Activated T-helper 1 cell treated with Interleukin-2 at 50 U/mL for 16 hours (primary cell): ENCODE measurements at places on chromosomes 7 and 10.

GRCh38 chr10:128258421-128258976, 132.3 kb upstream of the MKI67 start:
- no peak for DNase-seq

DNA sequence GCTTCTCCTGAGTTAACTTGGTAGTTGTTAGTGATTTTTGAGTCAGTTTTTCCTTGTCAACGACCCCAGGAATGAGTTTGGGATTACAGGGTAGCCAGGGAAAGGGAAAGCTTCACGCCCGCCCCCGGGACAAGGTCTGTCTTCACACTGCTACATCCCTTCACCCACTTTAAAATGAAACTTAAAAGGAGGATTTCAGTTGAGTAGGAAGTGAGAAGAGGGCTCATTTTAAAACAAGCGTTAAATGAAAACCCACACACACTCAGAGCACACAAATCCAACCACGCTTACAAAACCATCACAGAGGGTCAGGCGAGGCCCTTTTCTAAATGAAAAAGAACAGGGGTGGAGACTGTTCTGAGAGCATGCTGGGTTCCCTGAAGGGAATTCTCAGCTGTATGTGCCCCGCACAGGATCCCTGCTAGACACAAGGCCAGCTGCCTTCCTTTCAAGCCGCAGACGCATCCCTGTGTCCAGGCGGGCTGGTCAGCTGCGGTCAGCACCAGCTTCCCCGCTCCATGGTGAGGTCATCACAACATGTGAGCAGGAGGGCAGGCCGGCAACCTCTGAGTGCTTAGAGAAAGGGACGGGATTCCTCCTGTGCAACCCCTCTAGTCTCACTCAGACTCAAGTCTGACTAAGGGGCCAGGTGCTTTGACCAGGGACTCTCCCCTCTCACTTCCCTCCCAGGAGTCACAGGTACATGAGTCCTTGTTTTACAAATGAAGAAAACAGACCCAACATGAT, 111.8 kb downstream of the EGFR start:
- no peak for DNase-seq

DNA sequence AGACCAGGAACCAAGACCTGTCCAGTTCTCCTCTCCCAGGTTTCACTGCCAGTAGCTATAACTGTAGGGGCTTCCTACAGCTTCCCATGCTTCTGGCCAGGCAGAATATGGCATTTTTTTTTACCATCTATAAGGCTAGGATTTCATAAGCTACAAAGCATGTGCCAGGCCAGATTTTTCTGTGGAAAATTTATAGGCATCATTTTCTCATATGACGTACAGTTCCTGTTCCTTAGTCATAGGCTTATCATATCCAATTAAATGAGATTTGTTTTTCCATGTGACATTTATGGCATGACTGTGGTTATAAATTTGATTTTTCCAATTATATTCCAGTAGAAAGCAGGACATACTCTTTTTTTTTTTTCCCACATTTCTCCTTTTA, 208.6 kb upstream of the NPY start:
- no peak for DNase-seq

- no peak for DNase-seq
Observed at GRCh38 chr7:142933624-142934023, at the start of gene TRPV5. TRPV5 (minus strand) TSS chr7:142933746; CDS start chr7:142933459, 287 bp downstream.
